ENCODE measurements at places on chromosomes 2 and 18. TPM values are rescaled to one million over a fixed set of nuclear protein-coding genes. Genes with fewer than 3 reads are reported as not detected.

DNA sequence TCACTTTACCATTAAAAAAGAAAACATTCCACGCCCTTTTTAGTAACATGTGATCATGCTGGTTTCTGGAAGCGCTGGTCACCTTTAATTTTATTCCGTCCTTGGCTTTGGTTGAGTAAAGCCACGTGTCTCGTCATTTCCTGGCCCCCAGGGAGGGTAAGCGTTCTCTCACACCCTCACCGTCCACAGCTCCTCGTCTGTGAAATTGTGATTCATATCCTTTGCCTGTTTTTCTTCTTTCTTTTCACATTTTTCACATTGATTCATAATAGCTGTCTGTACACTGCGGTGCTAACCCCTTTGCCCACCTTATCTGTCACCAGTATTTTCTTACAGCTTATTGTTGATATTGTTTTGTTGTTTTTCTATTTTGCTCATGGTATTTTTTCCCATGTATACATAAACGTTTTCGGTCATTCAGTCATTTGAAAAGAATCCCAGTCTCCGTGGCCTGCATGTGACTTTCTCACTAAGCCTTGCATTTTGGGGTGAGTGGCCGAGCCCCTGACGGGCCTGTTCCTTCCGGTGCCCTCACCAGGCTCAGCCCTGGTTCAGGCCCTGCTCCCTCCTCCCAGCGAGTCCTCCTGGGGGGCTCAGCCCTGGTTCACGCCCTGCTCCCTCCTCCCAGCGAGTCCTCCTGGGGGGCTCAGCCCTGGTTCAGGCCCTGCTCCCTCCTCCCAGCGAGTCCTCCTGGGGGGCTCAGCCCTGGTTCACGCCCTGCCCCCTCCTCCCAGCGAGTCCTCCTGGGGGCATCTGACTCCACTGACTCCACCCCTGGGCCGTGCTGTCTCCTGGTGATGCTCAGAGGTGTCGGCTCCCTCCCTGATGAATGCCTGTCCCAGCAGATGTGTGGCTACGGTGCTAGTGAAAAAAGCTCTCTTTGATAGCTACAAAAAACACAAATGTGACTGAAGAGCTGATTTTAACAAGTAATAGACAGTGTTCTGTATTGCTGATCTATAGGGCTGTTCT, 249.7 kb upstream of the PXDN start:
- no peak overlapping the region for H3K4me3 ChIP-seq
- H3K27me3 ChIP-seq, result peaks cover 44% of the 10 kb centered on the region
- no peak overlapping the region for H3K27ac ChIP-seq
- peak; percentile 29 for DNase-seq

GRCh38 chr2:43142921-43143438, 83.4 kb downstream of the ZFP36L2 start:
- no peak for DNase-seq
- no peaks in the 10 kb centered on the region for H3K4me1 ChIP-seq
- H3K4me3 ChIP-seq, result no peak overlapping the region
- H3K27me3 ChIP-seq, result no peaks in the 10 kb centered on the region
- H3K27ac ChIP-seq, result no peak overlapping the region

Gene SLC39A6
- 18.3 TPM for total RNA-seq

GRCh38 chr2:6657136-6657535, 208.6 kb downstream of the CMPK2 start:
- no peaks in the 10 kb centered on the region for H3K4me1 ChIP-seq
- no peaks in the 10 kb centered on the region for H3K36me3 ChIP-seq
- no peak for DNase-seq
- H3K27me3 ChIP-seq, result peaks cover 12% of the 10 kb centered on the region
- no peak overlapping the region for H3K4me3 ChIP-seq

DNA sequence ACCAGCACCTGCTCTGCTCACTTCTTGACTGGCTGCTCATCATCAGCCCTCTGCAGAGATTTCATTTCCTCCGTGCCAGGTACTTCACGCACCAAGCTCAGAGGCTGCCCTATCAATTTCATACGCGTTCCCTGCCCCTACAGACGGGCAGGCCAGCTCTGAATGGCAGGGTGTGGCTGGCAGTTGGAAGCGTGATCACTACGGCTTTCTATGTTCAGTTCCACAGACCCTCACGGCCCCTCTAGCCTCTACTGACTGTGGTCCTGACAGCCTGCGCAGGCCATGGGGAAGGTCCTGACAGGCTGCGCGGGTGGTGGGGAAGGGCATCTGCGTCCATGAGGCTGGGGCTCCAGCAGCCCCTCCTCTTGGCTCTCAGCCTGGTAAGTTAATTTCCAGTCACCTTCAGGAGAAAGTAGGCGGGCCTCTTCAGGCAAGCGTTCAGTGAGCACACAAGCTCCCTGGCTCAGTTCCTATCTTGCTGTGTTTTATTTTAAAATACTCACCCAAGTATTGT, 154.8 kb downstream of the ZNF236 start:
- no peak overlapping the region for H3K4me3 ChIP-seq
- no peak for DNase-seq
- H3K36me3 ChIP-seq, result no peaks in the 10 kb centered on the region
- no peak overlapping the region for H3K27ac ChIP-seq
- no peaks in the 10 kb centered on the region for H3K4me1 ChIP-seq
- H3K27me3 ChIP-seq, result no peaks in the 10 kb centered on the region

Gene GBX2
- total RNA-seq, result 30.5 TPM

Gene HAAO
- total RNA-seq, result not detected

Gene TUBB8B
- total RNA-seq, result not detected

Gene CABYR
- total RNA-seq, result 5.4 TPM

GRCh38 chr2:226991663-226992062, 155.8 kb downstream of the RHBDD1 start:
- H3K4me1 ChIP-seq, result peaks cover 25% of the 10 kb centered on the region
- H3K4me3 ChIP-seq, result no peak overlapping the region
- H3K27me3 ChIP-seq, result no peaks in the 10 kb centered on the region
- no peaks in the 10 kb centered on the region for H3K36me3 ChIP-seq

GRCh38 chr2:66456183-66457041, 21.5 kb downstream of the MEIS1 start:
- H3K36me3 ChIP-seq, result no peaks in the 10 kb centered on the region
- no peak overlapping the region for H3K4me3 ChIP-seq
- DNase-seq, result peak; percentile 41
- H3K27me3 ChIP-seq, result no peaks in the 10 kb centered on the region
- no peak overlapping the region for H3K27ac ChIP-seq

Gene STARD6
- not detected for total RNA-seq

Gene TPO
- not detected for total RNA-seq

- H3K4me3 ChIP-seq, result no peak overlapping the region
- no peak for DNase-seq
- no peaks in the 10 kb centered on the region for H3K4me1 ChIP-seq
- no peaks in the 10 kb centered on the region for H3K27me3 ChIP-seq
- H3K27ac ChIP-seq, result no peak overlapping the region
- no peaks in the 10 kb centered on the region for H3K36me3 ChIP-seq
Observed at GRCh38 chr2:8243748-8244400, 438.0 kb upstream of the ID2 start.

GRCh38 chr2:235640377-235640776, 146.5 kb downstream of the AGAP1 start:
- no peaks in the 10 kb centered on the region for H3K36me3 ChIP-seq
- H3K4me3 ChIP-seq, result no peak overlapping the region
- no peaks in the 10 kb centered on the region for H3K27me3 ChIP-seq
- DNase-seq, result no peak

DNA sequence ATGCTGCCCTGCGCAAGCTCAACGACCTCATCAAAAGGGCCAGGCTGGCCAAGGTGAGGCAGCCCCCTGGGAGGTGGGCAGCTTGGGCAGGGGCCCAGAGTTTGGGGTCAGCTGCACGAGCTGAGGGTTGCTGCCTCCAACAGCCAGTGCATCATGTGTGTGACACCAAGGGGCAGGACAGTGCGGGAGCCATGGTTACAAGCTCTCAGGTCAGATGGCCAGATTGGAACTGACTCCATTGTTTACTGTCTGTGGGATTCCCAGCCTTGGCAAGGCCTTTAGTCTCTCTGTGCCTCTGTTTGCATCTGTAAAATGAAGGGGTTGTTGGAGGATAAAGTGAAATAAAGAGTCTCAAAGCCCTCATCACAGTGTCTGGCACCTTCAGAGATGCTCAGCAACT, 26.9 kb downstream of the EHD3 start:
- H3K27ac ChIP-seq, result no peak overlapping the region
- DNase-seq, result no peak
- H3K27me3 ChIP-seq, result no peaks in the 10 kb centered on the region
- no peak overlapping the region for H3K4me3 ChIP-seq
- no peaks in the 10 kb centered on the region for H3K36me3 ChIP-seq

DNA sequence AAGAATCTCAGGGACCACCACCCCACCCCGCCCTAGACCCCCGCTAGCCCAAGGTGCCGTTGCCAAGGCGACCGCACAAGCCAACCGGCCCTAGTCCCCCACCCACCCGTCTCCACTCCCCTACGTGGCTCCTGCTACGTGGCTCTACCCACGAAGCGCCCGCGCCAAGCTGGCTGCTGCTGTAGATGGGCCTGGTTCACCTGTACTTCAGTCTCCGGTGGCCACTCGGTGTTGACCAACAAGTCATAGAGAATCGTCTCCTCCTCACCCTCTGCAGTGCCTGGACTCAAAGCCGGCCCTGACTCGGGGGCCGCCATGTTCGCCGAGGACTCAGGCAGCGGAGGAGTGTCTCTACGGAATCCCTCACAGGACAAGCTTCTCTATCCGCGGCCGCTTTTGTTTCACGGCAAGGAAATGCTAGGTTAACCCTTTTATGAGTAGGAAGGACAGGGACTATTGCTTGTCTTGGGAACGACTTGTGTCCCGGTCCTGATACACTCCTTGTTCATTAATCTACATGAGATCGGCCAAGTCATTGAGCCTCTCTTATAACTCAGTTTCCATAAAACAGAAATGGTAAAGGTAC, at the start of gene NBAS:
Gene NBAS, minus strand, starts transcription at position 347 of the 586 bp plus-strand sequence. Its CDS starts 30 bp downstream, at position 317.
- no peak within 1 kb of the TSS for H3K27ac ChIP-seq
- H3K4me1 ChIP-seq, result peaks cover 18% of the 10 kb centered on the region
- DNase-seq, result peak; percentile 86
- 0 out of 2 replicates have a peak, but pooled peaks cover 4% of the 10 kb centered on the region for H3K36me3 ChIP-seq

Gene SGO2
- total RNA-seq, result 25.6 TPM

Gene NEU2
- total RNA-seq, result 4.0 TPM

Gene ZNF385B
- total RNA-seq, result 0.81 TPM

Gene ANKRD30B
- 0.51 TPM for total RNA-seq

DNA sequence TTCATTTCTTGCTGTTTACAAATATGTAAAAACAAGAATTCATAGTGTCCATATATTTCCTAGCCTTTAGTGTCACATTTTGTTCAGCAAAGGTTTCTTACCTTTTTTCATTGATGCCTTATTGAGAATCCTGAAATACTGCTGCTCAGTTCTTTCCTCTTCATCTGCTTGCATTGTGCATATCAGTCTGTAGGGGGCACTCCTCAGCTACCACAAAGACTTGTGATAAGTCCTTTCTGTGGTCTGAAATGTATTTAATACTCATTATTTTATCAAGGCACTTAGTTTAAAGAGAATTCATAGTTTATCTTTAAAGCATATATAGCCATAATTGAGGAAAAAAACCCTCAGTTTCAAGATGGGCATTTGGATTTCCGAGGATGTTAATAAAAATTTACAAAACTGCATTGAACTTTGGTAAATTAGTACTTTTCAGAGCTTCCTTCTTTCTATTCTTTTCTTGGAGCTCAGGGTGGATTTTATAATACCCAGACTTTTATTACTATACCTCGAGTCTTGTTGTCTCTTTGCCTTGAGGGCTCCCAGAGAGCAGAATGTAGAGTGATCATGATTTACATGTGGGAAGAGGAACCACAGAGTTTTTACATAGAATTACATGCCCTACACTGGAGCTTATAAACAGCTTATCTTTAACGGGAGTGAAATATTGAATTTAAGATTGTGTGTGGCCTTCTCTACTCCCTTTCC, 570.1 kb downstream of the PLCL1 start:
- H3K27ac ChIP-seq, result no peak overlapping the region
- peaks cover 2% of the 10 kb centered on the region for H3K36me3 ChIP-seq
- H3K4me1 ChIP-seq, result no peaks in the 10 kb centered on the region
- no peaks in the 10 kb centered on the region for H3K27me3 ChIP-seq

Gene KLHL29
- total RNA-seq, result 3.1 TPM

DNA sequence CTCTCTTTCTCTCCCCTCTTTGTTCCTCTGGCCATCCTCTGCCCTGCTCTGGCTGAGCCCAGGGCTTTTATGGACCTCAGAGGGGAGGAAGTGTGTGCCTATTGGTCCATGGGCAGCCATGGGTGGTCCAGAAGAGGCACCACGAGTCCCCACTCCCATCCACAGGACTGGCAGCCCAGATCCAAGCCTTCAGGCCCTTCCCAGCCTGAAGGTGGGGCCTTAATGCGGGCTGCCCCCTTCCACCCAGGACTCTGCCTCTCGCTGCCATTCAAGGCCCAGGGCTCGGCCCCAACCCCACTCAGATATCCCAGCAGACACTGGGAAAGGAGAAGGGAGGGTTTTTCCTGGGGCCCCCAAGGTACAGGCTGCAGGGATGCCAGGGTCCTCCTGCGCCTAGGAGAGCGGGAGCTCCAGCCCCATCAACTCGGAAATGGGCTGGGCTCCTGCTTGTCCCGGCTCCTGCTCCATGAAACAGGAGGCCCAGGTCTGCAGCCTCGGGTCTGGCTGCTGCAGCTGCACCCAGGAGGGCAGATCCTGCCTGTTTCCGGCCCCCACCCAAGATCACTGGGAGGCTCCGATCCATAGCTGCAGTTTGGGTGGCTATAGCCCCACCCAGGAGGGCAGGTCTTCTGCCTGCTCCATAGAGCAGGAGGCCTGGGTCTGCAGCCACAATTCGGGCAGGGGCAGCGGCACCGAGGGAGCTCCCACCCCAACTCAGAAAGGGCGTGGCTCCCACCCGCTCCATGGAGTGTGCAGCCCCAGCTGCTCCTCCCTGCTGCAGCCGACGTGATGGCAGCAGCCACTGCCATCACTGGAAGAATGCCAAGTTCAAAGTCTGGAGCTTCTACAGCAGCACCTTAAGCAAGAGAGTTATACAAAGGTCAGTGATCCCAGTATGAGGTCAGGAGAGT, 116.6 kb upstream of the RBBP8 start:
- H3K27me3 ChIP-seq, result no peaks in the 10 kb centered on the region
- peaks cover 15% of the 10 kb centered on the region for H3K4me1 ChIP-seq
- H3K4me3 ChIP-seq, result no peak overlapping the region
- no peak for DNase-seq

Gene RIT2
- total RNA-seq, result not detected

GRCh38 chr18:306608-307255, 38.9 kb upstream of the THOC1 start:
- H3K4me1 ChIP-seq, result no peaks in the 10 kb centered on the region
- no peak for DNase-seq
- H3K36me3 ChIP-seq, result no peaks in the 10 kb centered on the region
- no peak overlapping the region for H3K27ac ChIP-seq

Gene GPR39
- total RNA-seq, result 43.2 TPM

Gene VWA3B
- not detected for total RNA-seq
